ENCODE measurements at places on chromosomes 11 and 22.
A peak's percentile ranks its signal among the peaks of the same experiment; 100 is the strongest.

DNA sequence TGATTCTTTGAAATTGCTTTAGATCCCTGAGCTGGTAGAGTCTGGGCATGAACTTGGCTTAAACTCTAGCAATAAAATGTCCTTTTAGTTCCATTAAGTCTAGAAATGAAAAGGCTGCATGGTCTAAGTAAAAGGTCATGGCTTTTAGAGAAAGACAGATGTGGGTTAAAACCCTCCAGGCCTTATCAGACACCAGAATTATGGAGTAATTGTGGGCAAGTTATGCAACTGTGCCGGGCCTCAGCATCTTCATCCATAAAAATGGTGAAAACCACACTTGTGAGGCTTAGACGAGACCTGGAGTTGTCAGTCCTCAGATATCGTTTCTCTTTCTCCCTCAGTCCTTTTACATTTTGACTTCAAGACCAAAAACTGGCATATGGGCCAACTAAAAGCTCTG lies 597.9 kb upstream of the KIRREL3 start:
- no peak for DNase-seq

GRCh38 chr11:109960831-109961230 lies 132.4 kb upstream of the ZC3H12C start:
- no peak for DNase-seq

GRCh38 chr11:827897-828192 lies at the start of gene CRACR2B:
Gene CRACR2B (plus strand): TSS chr11:827919. CDS start chr11:828608, 689 bp downstream.
- DNase-seq: no peak

DNA sequence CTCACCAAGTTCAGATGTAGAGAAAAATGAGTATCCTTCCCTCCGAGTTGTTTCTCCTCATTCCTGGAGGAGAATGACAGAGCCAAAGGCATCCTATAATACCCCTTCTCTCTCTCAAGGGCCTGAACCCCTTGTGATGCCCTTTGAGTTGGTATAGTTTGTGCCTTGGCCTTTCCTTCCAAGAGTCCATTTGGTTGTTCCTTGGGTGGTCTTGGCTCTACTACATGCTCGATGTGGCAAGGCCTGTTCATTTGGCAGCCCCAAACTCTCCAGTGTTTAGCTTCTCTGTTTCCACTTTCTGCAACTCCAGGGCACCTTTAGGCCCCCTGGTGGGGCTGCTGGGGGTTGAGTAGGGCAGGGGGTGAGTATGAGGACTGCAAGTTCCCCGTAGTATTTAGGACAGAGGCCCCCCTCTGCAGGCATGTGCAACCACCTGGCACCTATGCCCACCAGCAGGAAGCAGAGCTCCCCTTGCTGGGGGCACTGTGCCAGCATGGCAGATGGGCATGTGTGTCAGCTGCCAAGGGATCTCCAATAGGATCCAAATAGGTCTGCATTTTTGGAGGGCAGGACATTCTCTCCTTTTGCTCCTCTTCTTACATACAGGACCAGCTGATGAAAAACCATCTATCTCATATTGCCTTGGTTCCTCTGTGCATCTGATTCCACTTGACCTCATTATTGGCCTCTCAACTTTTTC lies 217.2 kb upstream of the CADM1 start:
- DNase-seq: peak; percentile 46

DNA sequence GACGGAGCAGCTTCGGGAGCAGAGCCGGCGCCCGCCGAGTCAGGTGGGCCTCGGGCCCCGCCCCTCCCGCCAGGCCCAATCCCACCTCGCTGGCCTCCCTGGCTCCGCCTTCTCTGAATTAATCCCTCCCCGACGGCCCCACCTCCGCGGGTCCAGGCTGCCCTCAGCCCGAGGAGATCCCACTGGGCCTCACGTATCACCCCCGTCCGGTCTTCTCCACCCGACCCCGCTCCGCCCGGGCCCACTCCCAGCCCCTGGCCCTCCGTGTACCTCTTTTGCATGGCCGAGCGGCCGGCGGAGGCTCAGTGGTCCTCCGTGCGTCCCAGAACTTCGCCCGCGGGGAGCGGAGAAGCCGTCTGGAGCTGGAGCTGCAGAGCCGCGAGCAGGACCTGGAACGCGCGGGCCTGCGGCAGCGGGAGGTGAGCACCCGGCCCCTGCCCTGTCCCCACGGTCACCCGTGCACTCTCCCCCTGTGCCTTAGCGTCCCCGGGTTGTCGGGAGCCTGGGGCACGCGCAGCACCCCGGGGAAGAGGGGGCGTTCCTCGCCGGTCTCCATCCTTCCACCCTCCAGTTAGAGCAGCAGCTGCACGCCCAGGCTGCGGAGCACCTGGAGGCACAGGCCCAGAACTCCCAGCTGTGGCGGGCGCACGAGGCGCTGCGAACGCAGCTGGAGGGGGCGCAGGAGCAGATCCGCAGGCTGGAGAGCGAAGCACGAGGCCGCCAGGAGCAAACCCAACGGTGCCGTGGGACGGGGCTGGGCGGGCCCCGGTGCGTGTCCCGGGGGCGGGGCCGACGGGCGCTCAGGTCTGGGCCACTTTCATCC lies 2.2 kb upstream of the CD151 start:
- DNase-seq: peak; percentile 92

GRCh38 chr11:65185869-65186341 lies 4.2 kb downstream of the CAPN1 start:
- DNase-seq: peak; percentile 14

All from D341Med (cell line).